NCI-H2171 (cell line): ENCODE measurements at places on chromosomes 1 and 21.
A peak's percentile ranks its signal among the peaks of the same experiment; 100 is the strongest.

DNA sequence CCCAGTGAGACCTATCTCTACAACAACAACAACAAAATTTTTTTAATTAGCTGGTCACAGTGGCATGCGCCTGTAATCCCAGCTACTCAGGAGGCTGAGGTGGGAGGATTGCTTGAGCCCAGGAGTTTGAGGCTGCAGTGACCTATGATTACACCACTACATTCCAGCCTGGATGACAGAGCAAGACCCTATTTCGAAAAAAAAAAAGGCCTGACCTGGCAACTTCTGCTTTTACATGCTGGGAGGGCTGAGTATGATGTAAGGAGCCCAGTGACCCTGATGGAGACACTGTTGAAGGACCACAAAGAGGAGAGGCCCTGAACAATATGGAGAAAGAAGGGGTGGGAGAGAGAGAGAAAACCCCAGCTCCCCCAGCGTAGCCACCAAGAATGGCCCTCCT is 9.2 kb upstream of the VPS26C start:
- no peak for DNase-seq

GRCh38 chr1:1318131-1318652 is 6.3 kb downstream of the INTS11 start:
- peak; percentile 74 for DNase-seq

GRCh38 chr1:15007842-15008241 is 145.7 kb upstream of the TMEM51 start:
- DNase-seq: no peak

DNA sequence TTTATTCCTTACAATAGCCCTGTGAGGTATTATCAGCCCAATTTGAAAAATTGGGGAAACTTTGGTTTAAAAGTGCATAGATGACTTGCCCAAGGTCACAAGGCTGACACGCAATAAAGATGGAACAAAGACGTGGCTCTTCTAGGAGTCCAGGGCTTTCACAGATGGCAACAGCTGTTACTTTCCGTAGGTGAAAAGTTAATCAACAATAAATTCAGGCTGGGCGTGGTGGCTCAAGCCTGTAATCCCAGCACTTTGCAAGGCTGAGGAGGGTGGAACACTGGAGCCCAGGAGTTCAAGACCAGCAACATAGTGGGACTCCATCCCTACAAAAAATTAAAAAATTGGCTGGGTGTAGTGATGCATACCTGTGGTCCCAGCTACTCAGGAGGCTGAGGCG is 87.8 kb upstream of the ATF3 start:
- DNase-seq: peak; percentile 30
